Esophagus squamous epithelium (tissue), 5 donors: ENCODE measurements at places on chromosomes 7 and 10. TPM values are rescaled to one million over a fixed set of nuclear protein-coding genes. Genes with fewer than 3 reads are reported as not detected.

- H3K4me1 ChIP-seq: peaks cover 10% of the 10 kb centered on the region
- peak overlapping the region; percentile 92 for H3K4me3 ChIP-seq
- no peaks in the 10 kb centered on the region for H3K27me3 ChIP-seq
- H3K27ac ChIP-seq: peak overlapping the region; percentile 99
- H3K36me3 ChIP-seq: no peaks in the 10 kb centered on the region
These were observed 1.8 kb downstream of the KLLN start for GRCh38 chr10:87861566-87861952.

DNA sequence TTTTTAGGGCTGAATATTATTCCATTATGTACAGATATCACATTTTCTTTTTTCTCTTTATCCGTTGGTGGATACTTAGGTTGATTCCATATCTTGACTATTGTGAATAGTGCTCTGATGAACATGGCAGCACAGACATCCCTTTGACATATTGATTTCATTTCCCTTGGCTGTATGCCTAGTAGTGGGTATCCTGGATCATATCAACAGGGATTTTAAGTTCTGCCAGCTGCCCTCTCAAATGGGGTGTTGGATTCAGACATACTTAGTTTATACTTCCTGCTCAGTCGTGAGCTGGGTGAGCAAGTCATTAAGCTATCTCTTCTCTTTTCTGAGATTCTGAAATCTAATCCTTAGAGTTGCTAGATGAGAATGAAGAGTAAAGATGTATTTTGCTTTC is 139.6 kb upstream of the SORCS3 start:
- H3K36me3 ChIP-seq: no peaks in the 10 kb centered on the region
- no peak overlapping the region for H3K27ac ChIP-seq
- H3K4me3 ChIP-seq: no peak overlapping the region
- H3K4me1 ChIP-seq: no peaks in the 10 kb centered on the region

The PGAM2 gene
- 1.3 TPM for total RNA-seq

DNA sequence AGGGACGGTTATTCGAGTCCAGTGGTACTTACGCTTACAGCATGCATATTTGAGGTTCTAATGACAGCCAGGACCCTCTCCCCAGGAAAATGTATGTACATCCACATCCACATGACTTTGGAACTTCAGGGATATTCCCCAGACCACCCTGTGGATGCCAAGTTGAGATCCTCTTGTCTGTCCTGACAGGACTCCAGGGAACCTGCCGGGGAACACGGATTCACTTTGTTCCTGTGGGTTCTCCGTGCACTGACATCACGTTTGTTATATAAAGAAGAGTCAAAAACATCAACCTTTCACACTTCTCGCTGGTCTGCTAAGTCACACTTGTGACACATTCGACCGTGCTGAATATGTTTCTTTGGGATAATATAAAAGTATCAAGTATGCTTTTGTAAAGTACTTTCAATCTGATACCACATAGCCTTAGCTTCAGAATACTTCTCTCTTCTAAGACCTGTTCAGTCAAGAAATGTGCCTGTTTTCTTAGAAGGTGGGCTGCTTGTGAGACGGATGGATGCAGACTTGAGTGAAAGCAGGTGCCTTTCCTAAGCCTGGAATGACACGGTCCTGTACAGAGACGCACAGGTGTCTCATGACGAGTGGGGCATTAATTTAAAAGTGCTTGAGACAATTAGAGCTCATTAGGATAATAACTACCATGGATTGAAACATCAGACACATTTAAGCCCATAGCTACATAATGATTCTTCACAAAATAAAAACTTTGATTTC is 38.7 kb downstream of the CALML5 start:
- DNase-seq: no peak
- peaks cover 51% of the 10 kb centered on the region for H3K36me3 ChIP-seq
- no peaks in the 10 kb centered on the region for H3K27me3 ChIP-seq
- peaks cover 11% of the 10 kb centered on the region for H3K4me1 ChIP-seq

GRCh38 chr10:33618196-33618595 is 283.7 kb upstream of the NRP1 start:
- no peak overlapping the region for H3K4me3 ChIP-seq
- H3K36me3 ChIP-seq: no peaks in the 10 kb centered on the region
- H3K27ac ChIP-seq: no peak overlapping the region
- no peaks in the 10 kb centered on the region for H3K4me1 ChIP-seq

The MKI67 gene
- 14.3 TPM for total RNA-seq

GRCh38 chr7:66921396-66921917 is 432 bp downstream of the TMEM248 start:
- H3K4me1 ChIP-seq: peaks cover 14% of the 10 kb centered on the region
- peak overlapping the region; percentile 92 for H3K27ac ChIP-seq
- H3K4me3 ChIP-seq: peak overlapping the region; percentile 99

DNA sequence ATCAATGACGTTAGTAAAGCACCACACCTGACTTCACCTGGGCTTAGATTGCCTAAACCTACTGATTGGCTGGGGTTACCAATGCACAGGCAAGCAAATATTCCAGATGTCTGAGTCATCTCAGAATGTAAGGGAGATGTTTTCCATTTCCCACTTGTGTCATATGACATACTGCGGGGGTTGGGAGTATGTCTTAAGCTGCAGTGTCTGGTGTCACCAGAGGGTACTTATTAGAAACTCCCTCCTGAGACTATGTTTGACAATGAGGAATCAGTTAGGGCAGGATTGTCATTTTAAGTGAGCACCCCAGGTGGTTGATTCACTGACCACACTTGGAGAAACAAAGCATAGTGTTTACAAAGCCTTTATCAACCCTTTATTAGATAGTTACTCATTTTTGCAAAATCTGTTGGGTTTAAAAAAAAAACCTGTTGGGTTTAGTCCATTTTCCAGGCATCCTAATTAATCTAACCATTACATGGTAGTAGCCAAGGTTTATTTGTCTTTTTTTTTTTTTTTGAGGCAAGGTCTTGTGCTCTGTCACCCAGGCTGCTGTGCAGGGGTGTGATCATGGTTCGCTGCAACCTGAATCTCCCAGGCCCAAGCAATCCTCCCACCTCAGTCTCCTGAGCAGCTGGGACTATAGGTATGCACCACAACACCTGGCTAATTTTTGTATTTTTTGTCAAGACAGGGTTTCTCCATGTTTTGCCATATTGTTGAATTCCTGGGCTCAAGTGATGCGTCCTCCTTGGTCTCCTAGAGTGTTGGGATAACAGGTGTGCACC is 72.5 kb downstream of the CDK6 start:
- H3K4me1 ChIP-seq: peaks cover 20% of the 10 kb centered on the region
- H3K27ac ChIP-seq: no peak overlapping the region
- DNase-seq: no peak
- no peak overlapping the region for H3K4me3 ChIP-seq

DNA sequence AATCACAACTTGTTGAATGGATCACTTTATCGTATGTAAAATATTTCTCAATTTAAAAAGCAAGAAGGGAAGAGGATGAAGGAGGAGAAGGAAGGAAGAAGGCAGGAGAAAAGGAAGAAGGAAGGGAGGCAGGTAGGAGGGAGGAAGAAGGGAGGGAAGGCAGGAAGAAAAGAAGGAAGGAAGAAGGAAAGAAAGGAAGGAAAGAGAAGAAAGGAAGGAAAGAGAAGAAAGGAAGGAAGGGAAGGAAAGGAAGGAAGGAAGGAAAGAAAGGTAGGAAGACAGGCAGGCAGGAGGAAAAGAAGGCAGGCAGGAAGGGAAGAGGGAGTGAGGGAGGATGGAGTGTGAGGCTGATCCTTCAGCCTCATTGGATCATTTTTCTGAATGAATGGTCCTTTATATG is 145.5 kb downstream of the MYOF start:
- H3K27me3 ChIP-seq: no peaks in the 10 kb centered on the region
- H3K27ac ChIP-seq: no peak overlapping the region
- no peak for DNase-seq
- H3K4me1 ChIP-seq: peaks cover 36% of the 10 kb centered on the region
- peaks cover 18% of the 10 kb centered on the region for H3K36me3 ChIP-seq
- H3K4me3 ChIP-seq: no peak overlapping the region

GRCh38 chr7:106110885-106111654 is 1.0 kb downstream of the SYPL1 start:
- H3K27ac ChIP-seq: peak overlapping the region; percentile 97
- H3K4me1 ChIP-seq: peaks cover 26% of the 10 kb centered on the region
- H3K27me3 ChIP-seq: no peaks in the 10 kb centered on the region
- H3K4me3 ChIP-seq: peak overlapping the region; percentile 79
- H3K36me3 ChIP-seq: peaks cover 8% of the 10 kb centered on the region

- no peaks in the 10 kb centered on the region for H3K27me3 ChIP-seq
- H3K4me1 ChIP-seq: peaks cover 69% of the 10 kb centered on the region
- no peak for DNase-seq
- peak overlapping the region; percentile 97 for H3K27ac ChIP-seq
- no peaks in the 10 kb centered on the region for H3K36me3 ChIP-seq
These were observed 3.3 kb downstream of the AHR start for GRCh38 chr7:17301471-17302456.

The GRID2IP gene
- 0.44 TPM for total RNA-seq

The KLF6 gene
- 39.6 TPM for total RNA-seq

The PPP1R17 gene
- total RNA-seq: not detected

GRCh38 chr10:33666686-33667480 is 332.4 kb upstream of the NRP1 start:
- no peaks in the 10 kb centered on the region for H3K36me3 ChIP-seq
- H3K27ac ChIP-seq: no peak overlapping the region
- no peaks in the 10 kb centered on the region for H3K4me1 ChIP-seq
- DNase-seq: no peak

DNA sequence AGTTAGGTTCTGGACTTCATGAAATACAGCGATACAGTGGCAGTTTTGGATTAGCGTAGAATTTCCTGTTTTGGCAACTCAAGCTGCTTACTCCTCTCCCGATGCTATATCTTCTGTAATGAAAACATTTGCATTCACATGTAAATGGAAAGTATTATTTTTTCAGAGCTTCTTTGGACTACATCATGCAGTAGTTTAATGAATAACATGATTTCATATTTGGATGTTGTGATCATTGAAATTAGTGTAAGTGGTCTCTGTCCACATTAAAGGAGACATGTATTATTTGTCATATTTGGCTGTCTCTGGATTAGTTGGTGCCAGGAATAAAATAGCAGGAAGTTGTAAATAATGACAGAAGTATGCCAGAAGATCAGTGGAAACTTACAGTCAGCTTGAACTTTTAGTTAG is 331.6 kb downstream of the GFRA1 start:
- H3K4me3 ChIP-seq: no peak overlapping the region
- H3K4me1 ChIP-seq: no peaks in the 10 kb centered on the region
- H3K36me3 ChIP-seq: no peaks in the 10 kb centered on the region

The ANKRD30A gene
- not detected for total RNA-seq

- no peak overlapping the region for H3K4me3 ChIP-seq
- no peaks in the 10 kb centered on the region for H3K27me3 ChIP-seq
- H3K27ac ChIP-seq: peak overlapping the region; percentile 39
- H3K36me3 ChIP-seq: no peaks in the 10 kb centered on the region
These were observed 287.8 kb upstream of the MKLN1 start for GRCh38 chr7:131039836-131040235.

GRCh38 chr7:8436965-8437364 is 3.6 kb downstream of the NXPH1 start:
- no peak overlapping the region for H3K4me3 ChIP-seq
- peaks cover 44% of the 10 kb centered on the region for H3K27me3 ChIP-seq

GRCh38 chr7:1124164-1124563 is 35.8 kb downstream of the ZFAND2A start:
- H3K4me1 ChIP-seq: peaks cover 6% of the 10 kb centered on the region
- H3K36me3 ChIP-seq: no peaks in the 10 kb centered on the region
- DNase-seq: no peak
